Smooth muscle cell of bladder (primary cell): ENCODE measurements at places on chromosomes 3 and 15. TPM values are rescaled to one million over a fixed set of nuclear protein-coding genes. Genes with fewer than 3 reads are reported as not detected.

CCR1 gene
- 0.57 and 1.3 TPM in 2 replicates for total RNA-seq

MYO5C gene
- 0.09 and 0.14 TPM in 2 replicates for total RNA-seq

REC114 gene
- total RNA-seq, result not detected in 2 replicates

PP2D1 gene
- total RNA-seq, result not detected in 2 replicates

POLQ gene
- total RNA-seq, result 1.8 and 2.4 TPM in 2 replicates

FYTTD1 gene
- total RNA-seq, result 32.0 and 35.9 TPM in 2 replicates

GRAMD1C gene
- 1.3 and 2.1 TPM in 2 replicates for total RNA-seq

HRG gene
- under 0.01 TPM in 1 of 2 replicates, not detected in the other for total RNA-seq

ZNF280D gene
- 26.6 and 26.9 TPM in 2 replicates for total RNA-seq

ADGRG7 gene
- not detected in 2 replicates for total RNA-seq
